ENCODE measurements at places on chromosomes 11 and 22.

DNA sequence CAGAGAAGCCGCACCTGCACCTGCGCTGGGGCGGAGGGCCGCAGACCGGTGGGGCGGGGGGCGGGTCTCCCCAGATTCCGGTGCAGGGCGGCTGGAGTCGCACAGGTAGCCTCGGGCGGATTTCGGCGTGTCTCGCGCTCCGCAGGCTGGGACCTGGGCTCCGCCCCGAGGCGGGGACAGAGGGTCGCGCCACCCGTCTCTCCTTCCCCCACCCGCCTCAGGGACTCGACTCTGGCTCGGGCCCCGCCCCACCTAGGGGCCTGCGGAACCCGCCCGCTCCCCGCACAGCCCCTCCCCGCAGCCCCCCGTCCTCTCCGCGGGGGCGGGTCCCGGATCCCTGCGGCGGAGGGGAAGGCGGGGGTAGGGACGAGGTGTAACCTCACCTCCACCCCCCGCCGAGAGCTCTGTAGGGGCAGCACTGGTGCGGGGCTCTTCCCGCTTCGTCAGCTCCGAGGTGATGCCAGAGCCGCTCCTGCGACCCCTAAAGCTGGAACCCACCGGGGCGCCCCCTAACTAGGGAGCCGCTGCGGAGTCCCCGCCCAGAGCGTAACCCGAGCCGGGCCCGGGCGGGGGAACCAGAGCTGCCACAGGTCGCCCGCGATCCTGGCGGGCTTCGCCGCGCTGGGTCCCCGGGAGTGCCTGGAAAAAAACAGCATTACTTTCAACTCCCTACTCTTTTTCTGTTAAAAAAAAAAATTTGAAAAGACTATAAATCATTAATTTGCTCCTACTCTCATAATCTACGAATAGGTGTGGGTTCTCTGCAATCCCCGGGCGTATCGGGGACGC is at the start of gene SLC29A2:
Gene SLC29A2 (minus strand): TSS at position 134 of the 789 bp plus-strand sequence. CDS start 169 bp downstream, outside the sequence.
- DNase-seq = peak; percentile 63

DNA sequence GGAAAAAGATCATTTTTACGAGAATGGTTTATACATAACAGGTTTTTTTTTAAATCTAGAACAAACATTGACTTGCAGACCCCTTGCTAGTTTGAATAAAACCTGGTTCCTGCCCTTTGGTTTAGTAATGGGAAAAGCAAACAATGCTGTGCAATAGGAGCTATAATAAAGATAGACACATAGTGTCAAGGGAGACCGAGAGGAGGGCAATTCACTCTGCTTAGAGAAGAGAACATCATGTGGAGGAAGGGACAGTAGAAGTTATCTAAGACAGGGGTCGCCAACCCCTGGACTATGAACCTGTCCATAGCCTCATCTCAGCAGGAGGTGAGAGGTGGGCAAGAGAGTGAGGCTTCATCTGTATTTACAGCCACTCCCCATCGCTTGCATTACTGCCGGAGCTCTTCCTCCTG is 7.0 kb upstream of the RDX start:
- no peak for DNase-seq

- no peak for DNase-seq
These were observed 4.4 kb upstream of the FAM181B start for GRCh38 chr11:82738091-82738490.

GRCh38 chr11:36803084-36803483 is 205.0 kb upstream of the RAG2 start:
- no peak for DNase-seq

DNA sequence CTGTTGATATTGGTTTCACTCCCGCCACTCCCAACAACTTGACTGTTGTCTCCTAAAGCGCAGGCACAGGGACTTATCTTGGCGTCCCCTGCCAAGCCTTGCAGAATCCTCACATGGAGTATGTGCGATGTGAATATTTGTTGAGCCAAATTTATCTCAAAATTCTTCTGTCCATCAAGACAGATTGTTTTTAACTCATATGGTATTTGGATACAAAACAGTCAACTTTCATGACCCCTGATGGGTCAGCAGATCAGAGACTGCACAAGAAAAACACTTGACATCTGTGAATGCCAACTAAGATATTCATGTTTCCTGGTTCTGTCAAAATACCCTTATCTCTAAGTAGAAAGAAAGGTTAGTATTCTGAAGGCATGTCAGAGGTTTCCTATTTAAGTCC is 221.7 kb upstream of the BLID start:
- no peak for DNase-seq

- no peak for DNase-seq
These were observed 23.3 kb downstream of the ARL14EP start for GRCh38 chr11:30346068-30346688.

DNA sequence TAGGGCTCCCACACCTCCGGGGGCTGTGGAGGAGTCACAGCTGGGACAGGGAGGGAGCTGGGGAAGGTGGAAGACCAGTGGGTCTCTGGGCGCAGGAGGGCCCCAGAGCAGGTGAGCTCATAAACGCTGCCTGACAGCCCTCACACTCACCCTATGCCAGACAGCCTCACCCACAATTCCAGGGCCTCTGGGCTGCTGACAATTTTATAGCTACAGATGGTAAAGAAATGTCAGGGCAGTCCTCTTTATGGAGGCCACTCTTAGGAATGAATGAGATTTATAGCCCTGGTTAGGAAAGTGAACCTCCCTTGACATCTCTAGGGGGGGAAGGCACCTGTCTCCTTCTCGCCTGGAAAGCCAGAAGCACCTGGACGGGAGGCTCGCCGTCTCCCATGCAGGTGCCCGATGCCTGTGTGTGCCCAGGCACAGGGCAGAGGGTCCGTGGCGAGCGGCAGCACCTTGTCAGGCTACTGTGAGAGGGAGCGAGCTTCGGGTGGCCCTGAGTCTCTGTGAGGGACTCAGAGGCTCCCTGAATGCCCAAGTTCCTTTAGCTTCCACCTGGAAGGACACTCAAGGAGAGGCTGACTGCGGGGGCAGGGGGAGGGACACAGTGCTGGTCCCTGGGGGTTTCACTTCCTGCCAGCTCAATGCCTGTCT is 39.9 kb downstream of the IGSF9B start:
- no peak for DNase-seq

GRCh38 chr11:88105526-88105925 is 69.7 kb downstream of the RAB38 start:
- DNase-seq = no peak

GRCh38 chr11:26958005-26958701 is 35.8 kb upstream of the FIBIN start:
- no peak for DNase-seq

- no peak for DNase-seq
These were observed 100.0 kb downstream of the AMBRA1 start for GRCh38 chr11:46493791-46494190.

- no peak for DNase-seq
These were observed 19.1 kb upstream of the SLC22A25 start for GRCh38 chr11:63262547-63262946.

DNA sequence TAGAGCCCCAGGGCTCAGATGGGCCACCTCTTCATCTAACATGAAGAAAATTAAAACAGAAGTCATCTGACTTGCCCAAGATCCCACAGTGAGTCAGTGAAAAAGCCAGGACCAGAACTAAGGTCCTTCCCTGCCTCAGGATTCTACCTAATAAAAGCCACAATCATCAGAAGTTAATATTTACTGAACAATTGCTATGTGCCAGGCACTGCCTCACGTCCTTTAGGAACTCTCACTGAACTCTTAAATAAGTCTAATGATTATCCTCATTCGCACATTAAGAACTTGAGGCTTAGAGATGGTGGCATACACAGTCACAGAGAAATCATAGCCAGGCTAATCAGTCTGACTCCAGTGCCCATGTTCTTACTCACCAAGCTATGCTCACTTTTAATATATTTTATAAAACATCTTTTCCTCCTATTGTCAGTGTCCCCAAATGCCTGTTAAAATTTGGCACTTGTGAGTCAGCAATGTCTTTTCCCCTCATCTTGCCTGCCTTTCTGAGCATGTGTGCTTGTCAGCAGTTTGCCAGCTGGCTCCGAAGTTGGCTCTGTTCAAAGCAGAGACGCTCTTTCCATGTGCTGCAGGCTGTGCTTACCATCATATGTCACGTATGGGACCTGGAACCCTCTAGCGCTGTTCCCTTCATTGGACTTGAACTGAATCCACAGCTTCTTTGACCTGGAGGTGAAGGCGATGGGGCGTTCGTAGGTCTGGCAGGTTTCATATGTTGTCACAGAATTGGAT is 21.5 kb upstream of the NRIP3 start:
- DNase-seq = no peak

DNA sequence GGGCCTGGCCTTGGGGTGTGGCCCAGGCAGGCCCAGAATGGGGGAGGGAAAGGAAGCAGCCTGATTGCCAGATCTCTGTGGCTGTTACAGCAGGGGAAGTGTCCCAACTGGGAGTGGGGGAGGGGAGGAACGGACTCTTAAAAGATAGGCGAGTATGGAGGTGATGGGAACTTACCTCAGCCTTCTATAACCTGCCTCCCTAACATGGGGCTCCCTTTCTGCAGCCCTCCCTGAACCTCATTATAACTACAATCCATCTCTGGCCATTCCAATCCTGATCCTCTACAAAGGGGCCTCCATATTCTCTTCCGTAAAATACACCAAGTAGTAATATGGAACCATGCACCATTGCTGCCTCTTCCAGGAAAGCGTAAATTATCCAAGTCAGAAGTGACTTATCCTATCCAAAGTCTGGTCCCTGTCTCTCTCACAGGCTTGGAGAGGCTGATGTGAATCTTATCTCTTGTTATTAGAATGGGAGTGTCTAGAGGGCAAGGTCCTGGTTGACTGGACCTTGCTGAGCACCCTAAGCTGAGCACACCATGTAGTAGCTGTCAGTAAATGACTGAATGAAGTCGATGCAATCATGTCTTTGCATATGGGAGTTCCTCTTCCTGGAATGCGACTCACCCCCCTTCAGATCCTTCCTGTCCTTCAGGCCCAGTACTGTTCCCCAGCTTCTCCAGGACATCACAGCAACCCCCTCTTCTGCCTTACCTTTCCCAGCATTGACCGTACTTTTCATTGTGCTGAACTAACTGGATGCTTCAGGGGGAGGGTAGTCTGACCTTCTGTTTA is 5.9 kb downstream of the RHOG start:
- no peak for DNase-seq

DNA sequence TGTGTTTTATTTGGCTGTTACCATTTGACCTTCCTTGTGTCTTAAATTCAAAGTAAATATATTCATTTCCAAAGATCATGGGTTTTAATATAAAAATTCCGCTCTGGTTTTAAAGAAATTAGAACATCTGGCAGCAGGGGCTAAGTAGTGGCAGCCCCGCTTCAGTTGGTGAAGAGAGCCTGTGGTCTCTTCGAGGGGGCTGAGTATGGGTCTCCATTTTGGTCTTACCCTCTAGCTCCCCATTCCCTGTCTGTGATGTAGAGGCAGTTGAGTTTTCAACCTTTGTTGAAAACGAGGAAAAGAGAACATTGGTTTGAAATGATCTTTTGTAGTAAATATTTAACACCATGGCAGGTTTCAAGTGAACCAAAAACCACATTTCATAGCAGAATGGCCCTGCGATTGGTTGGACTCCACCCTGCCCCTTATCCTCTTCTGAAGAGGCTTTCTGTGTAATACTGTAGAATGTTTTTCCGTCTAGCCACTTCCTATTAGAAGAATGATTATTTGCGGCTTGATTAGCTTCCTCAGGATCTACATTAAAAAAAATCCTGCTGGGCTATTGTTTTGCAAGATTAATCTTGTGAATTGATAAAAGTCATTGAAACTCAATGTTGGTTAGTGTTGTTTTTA is 17.7 kb downstream of the APLP2 start:
- DNase-seq = no peak

DNA sequence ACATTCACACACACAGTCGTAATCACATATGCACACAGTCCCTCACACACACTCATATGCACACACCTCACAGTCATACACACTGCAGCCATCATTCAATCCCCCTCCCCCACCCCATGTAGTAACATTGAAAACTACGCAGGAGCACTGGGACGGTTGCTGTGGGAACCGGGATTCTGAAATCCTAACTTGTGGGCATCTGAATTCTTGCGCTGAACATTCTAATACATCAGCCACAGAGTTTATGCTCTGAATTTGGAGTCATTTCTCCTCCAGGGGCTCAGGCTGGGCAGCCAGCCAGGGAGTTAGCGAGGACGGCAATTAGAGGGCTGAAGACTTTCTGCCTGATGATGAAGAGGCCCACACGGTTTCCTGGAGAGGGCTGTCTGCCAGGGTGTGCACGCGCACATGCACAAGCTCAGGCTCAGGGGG is 32.7 kb downstream of the CD6 start:
- peak; percentile 39 for DNase-seq

DNA sequence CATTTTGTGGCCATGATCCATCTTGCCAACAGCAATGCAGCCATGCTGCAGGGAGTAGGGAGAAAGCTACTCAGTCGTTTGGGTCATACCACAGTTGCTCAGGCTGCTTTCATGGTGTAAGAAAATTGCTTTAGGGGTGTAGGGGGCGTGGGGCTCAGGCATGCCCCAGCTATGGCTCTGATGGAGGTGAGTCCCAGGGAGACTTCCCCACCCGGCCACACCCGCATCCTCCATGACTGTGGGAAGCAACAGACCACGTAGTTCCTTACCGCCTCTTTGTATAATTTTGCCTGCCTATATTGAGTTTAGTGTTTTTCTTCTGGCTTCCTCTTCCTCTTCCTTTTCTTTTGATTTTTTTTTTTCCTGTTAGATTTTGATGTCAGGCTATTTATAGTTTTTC is 58.8 kb downstream of the SPECC1L start:
- DNase-seq = no peak

- DNase-seq = no peak
These were observed 100.3 kb downstream of the INSC start for GRCh38 chr11:15215005-15215404.

DNA sequence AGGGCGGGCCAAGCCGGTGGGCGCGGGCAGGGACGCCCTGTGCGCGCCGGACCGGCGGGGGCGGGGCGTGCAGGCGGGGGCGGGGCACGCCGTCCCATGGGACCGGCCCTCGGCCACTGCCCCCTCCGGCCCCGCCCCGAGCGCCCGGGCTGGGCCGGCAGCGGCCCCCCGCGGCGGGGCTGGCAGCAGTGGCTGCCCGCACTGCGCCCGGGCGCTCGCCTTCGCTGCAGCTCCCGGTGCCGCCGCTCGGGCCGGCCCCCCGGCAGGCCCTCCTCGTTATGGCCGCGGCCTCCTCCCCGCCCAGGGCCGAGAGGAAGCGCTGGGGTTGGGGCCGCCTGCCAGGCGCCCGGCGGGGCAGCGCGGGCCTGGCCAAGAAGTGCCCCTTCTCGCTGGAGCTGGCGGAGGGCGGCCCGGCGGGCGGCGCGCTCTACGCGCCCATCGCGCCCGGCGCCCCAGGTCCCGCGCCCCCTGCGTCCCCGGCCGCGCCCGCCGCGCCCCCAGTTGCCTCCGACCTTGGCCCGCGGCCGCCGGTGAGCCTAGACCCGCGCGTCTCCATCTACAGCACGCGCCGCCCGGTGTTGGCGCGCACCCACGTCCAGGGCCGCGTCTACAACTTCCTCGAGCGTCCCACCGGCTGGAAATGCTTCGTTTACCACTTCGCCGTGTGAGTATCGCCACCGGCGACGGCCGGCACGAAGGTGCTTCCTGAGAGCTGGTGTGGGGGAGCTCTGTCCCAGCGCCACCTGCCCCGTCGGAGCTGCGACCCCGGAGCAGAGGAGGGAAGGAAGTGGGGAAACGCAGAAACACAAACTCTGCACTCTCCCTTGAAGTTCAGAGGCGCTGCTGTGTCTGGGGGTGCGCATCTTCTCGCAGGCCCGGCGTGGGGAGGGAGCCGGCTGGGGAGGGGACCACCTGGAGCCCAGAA is at the start of gene KCNQ1:
Gene KCNQ1 (plus strand): TSS at position 188 of the 925 bp plus-strand sequence. CDS start 91 bp downstream, at position 279.
- no peak for DNase-seq

Data from T-helper 9 cell (primary cell).